Type B pancreatic cell (in vitro differentiated cells): ENCODE measurements at places on chromosomes 1 and 21.

- no peak overlapping the region for H3K27ac ChIP-seq
- no peaks in the 10 kb centered on the region for H3K27me3 ChIP-seq
- peaks cover 19% of the 10 kb centered on the region for H3K4me1 ChIP-seq
- no peak overlapping the region for H3K4me3 ChIP-seq
- no peaks in the 10 kb centered on the region for H3K36me3 ChIP-seq
- DNase-seq, result no peak
These were observed 139.6 kb downstream of the AKT3 start for GRCh38 chr1:243710467-243710866.

GRCh38 chr1:226702957-226703831 is 35.9 kb downstream of the ITPKB start:
- peak overlapping the region; percentile 84 for H3K4me3 ChIP-seq
- peak; percentile 84 for DNase-seq
- no peaks in the 10 kb centered on the region for H3K27me3 ChIP-seq
- peaks cover 38% of the 10 kb centered on the region for H3K4me1 ChIP-seq
- H3K36me3 ChIP-seq, result peaks cover 6% of the 10 kb centered on the region
- H3K27ac ChIP-seq, result peak overlapping the region; percentile 87

DNA sequence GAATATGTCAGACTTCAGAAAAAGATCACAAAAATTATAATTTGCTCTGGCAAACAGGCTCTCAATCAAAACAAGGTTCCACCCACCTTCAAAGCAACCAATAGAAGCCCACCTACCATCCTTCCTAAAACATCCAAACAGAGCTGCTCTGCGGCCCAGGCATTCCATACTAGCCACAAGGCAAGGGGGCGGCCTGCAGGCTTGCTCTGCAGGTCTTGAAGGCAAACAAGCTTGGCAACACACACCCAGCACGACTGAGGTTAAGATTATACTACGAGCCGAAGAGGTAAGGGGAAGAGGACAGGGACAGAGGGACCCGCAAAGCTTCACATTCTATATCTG is 207.3 kb downstream of the SLC45A1 start:
- H3K4me1 ChIP-seq, result peaks cover 13% of the 10 kb centered on the region
- H3K27ac ChIP-seq, result no peak overlapping the region
- H3K36me3 ChIP-seq, result peaks cover 29% of the 10 kb centered on the region
- no peaks in the 10 kb centered on the region for H3K27me3 ChIP-seq
- DNase-seq, result no peak

DNA sequence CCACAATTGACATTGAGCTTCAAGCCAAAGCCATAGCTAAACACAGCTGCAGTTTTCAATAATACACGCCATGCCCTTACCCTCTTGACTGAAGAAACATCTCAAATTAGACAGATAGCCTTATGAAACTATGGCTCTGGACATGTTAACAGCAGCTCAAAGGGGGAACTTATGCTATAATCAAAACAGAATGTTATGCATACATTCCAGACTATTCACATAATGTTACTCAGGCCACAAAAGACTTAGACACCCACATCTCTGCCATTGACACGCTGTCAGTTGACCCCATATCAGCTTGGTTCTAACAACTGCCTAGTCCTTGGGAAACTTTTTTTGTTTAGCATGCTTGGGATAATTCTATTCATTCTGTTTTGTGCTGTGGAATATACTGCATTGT is 2.3 kb upstream of the NENF start:
- H3K36me3 ChIP-seq, result no peaks in the 10 kb centered on the region
- H3K27ac ChIP-seq, result peak overlapping the region; percentile 59
- H3K4me1 ChIP-seq, result peaks cover 33% of the 10 kb centered on the region
- DNase-seq, result no peak

DNA sequence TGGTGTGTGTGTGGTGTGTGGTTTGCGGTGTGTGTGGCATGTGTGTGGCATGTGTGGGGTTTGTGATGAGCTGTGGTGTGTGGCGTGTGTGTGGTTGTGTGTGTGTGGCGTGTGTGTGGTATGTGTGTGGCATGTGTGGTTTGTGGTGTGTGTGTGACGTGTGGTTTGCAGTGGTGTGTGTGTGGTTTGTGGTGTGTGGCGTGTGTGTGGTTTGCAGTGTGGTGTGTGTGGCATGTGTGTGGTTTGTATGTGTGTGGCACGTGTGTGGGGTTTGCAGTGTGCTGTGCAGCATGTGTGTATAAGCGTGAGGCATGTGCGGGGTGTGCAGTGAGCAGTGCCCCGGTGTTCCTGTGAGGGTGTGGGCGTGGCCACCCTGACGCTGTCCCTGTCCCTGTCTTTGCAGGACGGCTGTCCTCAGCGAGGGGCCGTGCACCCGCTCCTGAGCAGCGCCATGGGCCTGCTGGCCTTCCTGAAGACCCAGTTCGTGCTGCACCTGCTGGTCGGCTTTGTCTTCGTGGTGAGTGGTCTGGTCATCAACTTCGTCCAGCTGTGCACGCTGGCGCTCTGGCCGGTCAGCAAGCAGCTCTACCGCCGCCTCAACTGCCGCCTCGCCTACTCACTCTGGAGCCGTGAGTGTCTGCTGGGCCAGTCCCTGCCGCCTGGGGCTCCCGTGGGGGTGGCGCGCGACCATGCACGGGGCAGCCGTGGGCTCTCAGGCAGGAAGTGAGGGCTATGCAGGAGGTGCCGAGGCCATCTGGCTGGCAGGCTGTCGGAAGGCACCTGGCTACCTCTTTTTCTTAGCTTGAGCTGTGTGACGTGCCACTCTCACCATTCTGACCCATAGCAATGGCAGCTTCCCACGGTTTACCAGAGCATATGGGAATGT is 52.6 kb upstream of the TRAPPC10 start:
- peaks cover 19% of the 10 kb centered on the region for H3K36me3 ChIP-seq
- peak; percentile 66 for DNase-seq
- no peak overlapping the region for H3K27ac ChIP-seq
- no peaks in the 10 kb centered on the region for H3K27me3 ChIP-seq
- no peak overlapping the region for H3K4me3 ChIP-seq

DNA sequence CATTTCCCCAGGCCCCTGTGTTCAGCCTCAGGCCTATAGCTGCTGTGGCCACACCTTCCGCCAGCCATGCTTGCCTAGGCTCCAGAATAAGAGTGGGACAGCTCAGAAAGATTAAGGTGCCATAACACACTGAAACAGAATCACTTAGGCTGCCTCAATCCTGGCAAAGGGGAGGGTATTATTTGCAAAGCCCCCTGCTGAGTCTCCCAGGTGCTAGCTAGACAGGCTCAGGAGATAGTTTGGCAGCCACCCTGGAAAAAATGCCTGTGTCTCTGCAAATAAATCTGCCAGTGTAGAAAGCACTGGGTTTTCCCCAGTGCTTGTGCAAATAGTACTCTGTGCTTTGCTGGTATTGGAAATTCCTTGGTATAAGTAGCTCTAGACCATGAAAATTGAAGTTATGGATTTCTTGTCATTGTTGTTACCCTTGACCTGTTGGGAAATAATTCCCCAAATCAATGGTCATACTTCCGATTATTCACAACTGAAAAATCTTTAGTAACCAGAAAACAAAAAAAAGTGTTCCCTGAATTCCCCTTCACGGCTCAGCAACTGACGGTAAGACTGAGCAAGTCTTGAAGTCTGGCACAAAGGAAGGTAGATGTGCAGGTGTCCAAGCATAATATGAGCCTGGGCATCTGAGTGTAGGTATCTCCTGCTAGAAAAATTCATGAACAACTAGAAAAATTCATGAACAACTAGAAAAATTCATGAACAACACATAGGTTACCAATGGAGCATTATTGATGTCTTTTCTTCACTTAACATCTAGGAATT is 56.9 kb downstream of the PROX1 start:
- no peak for DNase-seq
- no peaks in the 10 kb centered on the region for H3K27me3 ChIP-seq
- H3K4me1 ChIP-seq, result no peaks in the 10 kb centered on the region
- no peak overlapping the region for H3K4me3 ChIP-seq

DNA sequence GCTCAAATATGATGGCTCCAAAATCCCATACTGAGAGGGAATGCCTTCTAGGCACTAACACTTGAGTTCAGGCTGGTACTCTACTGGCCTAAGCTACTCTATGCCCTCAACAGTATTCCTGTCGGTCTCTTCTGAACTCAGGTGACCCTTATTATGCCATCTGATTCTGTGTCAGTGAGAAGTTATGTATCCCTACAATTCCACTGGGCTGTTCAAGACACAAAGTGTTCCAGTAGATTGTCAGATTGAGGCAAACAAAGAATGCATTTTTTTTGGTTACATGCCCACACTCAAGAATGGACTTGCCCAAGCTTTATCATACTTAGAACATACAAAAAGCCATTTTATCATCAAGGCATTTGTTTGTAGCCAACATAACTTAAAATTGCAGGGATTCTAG is 553.8 kb upstream of the PRMT6 start:
- no peaks in the 10 kb centered on the region for H3K36me3 ChIP-seq
- H3K27me3 ChIP-seq, result no peaks in the 10 kb centered on the region
- no peak for DNase-seq
- H3K4me3 ChIP-seq, result no peak overlapping the region
- no peaks in the 10 kb centered on the region for H3K4me1 ChIP-seq
- no peak overlapping the region for H3K27ac ChIP-seq

GRCh38 chr1:156839426-156840109 is 19.3 kb downstream of the INSRR start:
- no peak overlapping the region for H3K4me3 ChIP-seq
- H3K36me3 ChIP-seq, result no peaks in the 10 kb centered on the region
- H3K27me3 ChIP-seq, result peaks cover 73% of the 10 kb centered on the region
- no peak overlapping the region for H3K27ac ChIP-seq
- no peak for DNase-seq

DNA sequence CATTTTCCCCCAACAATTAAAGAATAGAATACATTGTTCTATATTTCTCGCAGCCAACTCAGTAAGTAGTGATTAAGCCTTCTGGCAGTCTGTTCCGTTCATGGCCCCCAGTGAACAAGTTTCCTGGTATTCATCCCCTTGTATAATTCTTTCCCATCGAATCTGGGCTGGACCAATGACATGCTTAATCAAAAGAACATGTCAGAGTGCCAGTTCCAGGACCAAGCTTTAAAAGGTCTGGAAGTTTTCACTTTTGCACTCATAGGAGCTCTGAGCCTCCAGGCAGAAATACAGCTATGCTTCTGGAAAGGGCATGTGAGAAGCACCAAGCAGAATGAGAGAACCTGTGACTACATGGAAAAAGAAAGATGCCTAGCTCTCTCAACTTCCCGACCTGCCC is 22.5 kb upstream of the DPYD start:
- no peak overlapping the region for H3K4me3 ChIP-seq
- peaks cover 3% of the 10 kb centered on the region for H3K27me3 ChIP-seq
- no peaks in the 10 kb centered on the region for H3K36me3 ChIP-seq
- H3K4me1 ChIP-seq, result no peaks in the 10 kb centered on the region
- no peak overlapping the region for H3K27ac ChIP-seq
- no peak for DNase-seq

DNA sequence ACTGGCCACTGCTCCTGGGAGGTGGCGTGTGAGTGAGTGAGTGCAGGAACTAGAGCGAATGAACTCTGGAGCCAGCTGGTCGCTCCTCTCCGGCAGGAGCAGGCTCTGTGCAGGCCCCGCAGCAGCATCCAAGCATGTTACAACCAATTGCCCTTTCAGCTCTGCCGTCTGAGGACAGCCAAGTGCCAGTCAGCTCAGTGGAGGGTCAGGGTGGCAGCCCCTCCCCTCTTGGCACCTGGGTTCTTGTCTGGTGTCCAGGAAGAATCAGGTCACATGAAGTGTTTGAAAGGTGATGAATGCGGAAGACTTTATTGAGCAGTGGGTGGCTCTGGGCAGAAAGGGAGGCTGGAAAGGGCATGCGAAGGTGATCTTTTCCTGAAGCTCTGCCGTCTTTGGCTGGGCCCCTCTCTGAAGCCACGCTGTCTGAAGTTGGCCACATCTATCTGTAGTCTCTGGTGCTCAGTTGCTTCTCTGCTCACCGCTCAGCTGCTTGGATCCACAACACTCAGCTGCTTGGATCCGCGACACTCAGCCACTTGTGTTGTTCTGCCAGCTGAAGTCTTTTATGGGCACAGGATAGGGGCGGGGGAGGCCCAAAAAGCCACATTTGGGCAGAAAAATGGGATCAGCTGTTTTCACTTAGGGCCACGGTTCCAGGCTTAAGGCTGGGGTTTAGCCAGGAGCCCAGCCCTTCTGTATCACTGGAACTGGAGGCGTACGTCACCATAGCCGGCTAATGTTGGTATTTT is 139.8 kb downstream of the ADSS2 start:
- H3K27ac ChIP-seq, result no peak overlapping the region
- DNase-seq, result no peak
- no peaks in the 10 kb centered on the region for H3K4me1 ChIP-seq
- no peak overlapping the region for H3K4me3 ChIP-seq
- H3K27me3 ChIP-seq, result no peaks in the 10 kb centered on the region

GRCh38 chr1:7505771-7506453 is 265.2 kb upstream of the VAMP3 start:
- H3K4me1 ChIP-seq, result peaks cover 14% of the 10 kb centered on the region
- H3K36me3 ChIP-seq, result no peaks in the 10 kb centered on the region
- no peak overlapping the region for H3K4me3 ChIP-seq

DNA sequence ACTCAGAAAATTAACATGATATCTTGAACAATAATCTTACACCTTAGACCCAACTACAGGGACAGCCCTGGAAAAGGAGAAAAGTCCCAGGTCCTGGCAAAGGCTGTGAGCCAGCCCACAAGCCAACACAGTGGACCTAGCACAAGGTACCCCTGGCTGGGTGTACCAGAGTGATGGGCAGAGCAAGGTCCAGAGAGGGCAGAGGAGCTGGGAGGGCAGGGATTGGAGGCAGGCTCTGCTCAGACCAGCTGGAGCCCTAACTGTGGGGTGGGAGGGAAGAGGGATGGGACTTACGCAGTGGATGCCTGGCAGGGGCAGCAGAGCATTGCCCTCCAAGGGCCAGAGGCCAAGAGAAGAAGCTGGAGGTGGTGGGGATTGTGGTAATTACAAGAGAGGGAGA is 101.6 kb downstream of the KCND3 start:
- no peaks in the 10 kb centered on the region for H3K36me3 ChIP-seq
- H3K4me3 ChIP-seq, result no peak overlapping the region
- H3K27ac ChIP-seq, result no peak overlapping the region
- no peak for DNase-seq

GRCh38 chr1:186152620-186153239 is 222.3 kb downstream of the TPR start:
- H3K4me1 ChIP-seq, result peaks cover 17% of the 10 kb centered on the region
- no peak for DNase-seq
- no peak overlapping the region for H3K4me3 ChIP-seq
- H3K36me3 ChIP-seq, result peaks cover 3% of the 10 kb centered on the region

- peak; percentile 62 for DNase-seq
- H3K4me1 ChIP-seq, result peaks cover 4% of the 10 kb centered on the region
- peak overlapping the region; percentile 98 for H3K4me3 ChIP-seq
These were observed 643 bp downstream of the CFAP298 start for GRCh38 chr21:32611471-32611997.

GRCh38 chr1:183600136-183600535 is 9.9 kb upstream of the NCF2 start:
- H3K27ac ChIP-seq, result no peak overlapping the region
- H3K4me1 ChIP-seq, result peaks cover 25% of the 10 kb centered on the region
- H3K4me3 ChIP-seq, result no peak overlapping the region

DNA sequence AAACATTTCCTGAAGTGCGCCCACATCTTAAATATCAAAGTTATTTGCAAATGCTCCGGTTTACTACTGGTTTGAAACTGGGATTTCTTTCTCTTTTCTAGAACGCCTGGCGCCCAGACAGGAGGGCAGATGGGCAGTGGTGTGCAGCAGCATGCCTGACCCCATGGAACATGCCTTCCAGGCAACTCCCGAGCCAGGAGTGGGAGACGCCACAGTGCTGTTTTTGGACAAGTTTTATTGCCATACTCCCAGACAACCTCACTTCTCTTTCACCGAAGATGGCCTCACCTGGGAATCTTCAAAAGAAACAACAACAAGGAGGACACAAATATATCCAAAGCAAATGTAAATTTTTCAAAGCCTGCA is 21.5 kb downstream of the UBE2G2 start:
- no peak for DNase-seq
- no peak overlapping the region for H3K27ac ChIP-seq
- H3K27me3 ChIP-seq, result no peaks in the 10 kb centered on the region
- no peak overlapping the region for H3K4me3 ChIP-seq
- peaks cover 4% of the 10 kb centered on the region for H3K4me1 ChIP-seq
